ENCODE measurements at places on chromosomes 1 and 21.

DNA sequence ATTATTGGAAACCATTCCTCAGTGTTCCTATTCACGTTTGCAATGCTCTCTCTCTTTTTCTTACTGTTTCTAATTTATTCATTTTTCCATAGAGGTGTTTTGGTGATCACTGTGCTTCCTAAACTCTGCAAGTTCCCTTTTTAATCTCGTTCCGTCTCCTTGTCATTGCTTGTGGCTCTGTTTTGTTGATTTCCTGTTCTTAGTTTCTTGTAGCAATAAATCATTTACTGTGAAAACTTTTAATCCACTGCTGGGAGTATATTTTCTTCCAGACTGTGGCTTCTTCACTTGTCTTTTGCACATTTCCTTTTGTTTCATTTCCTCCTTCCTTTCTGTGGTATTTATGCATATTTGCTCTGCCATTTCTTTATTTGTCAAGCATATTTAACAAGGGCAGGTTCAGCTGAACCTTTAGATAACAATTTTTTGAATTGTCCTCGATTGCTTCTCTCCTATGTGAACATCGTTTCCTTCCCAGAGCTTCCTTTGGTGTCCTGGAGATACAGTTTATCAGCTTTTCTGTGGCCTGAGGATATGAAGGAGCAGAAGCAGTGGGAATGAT lies 3.6 kb downstream of the B3GALT5 start:
- no peak for DNase-seq

DNA sequence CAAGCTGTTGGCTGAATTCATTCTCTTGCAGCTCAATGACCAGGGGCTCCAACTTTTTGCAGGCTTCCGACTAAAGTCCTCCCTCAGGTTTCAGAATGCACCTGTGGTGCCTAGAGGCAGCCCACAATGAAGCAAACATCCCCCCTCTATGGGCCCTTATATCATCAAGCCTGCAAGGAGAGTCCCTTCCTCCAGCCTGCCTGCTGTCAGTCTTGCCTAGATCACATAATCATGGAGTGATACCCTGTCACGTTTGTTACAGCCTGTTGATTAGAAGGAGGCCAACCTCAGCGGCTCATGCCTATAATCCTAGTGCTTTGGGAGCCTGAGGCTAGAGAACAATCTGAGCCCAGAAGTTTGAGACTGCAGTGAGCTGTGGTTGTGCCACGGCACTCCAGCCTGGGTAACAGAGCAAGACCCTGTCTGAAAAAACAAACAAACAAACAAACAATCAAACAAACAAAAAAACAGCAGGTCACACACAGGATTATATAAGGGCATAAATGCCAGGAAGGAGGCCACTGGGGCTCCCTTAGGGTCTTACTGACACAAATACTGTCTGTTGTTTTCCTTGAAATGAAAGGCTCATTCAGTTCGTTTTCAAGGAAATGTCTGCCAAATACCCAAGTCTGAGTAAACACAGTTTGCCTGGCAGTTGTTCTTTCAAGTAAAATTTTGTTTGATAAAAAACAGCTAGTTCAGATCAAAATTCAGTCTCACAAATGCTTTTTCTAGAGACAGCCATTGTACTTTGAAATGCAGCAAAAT lies 4.7 kb upstream of the SPRR3 start:
- no peak for DNase-seq

DNA sequence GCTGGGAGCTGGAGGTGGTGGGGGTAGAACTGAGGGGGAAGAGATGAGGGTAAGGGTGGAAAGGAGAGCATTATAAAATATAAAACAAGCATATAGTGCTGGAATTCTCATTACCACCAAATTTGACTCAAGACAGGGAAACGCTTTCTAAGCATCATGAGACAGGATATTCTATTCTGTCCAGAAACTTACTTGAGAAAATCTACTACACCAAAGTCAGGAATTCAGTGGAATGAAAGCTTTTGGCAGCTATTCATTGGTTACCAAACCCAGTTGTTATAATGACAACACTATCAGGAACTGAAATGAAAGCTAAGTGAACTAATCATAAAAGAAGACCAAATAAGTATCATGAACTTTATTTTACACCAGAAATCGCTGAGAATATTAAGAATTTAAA lies 14.5 kb downstream of the AIDA start:
- DNase-seq: no peak

- DNase-seq: no peak
Measured at GRCh38 chr1:175822580-175822979, 79.2 kb upstream of the TNR start.

DNA sequence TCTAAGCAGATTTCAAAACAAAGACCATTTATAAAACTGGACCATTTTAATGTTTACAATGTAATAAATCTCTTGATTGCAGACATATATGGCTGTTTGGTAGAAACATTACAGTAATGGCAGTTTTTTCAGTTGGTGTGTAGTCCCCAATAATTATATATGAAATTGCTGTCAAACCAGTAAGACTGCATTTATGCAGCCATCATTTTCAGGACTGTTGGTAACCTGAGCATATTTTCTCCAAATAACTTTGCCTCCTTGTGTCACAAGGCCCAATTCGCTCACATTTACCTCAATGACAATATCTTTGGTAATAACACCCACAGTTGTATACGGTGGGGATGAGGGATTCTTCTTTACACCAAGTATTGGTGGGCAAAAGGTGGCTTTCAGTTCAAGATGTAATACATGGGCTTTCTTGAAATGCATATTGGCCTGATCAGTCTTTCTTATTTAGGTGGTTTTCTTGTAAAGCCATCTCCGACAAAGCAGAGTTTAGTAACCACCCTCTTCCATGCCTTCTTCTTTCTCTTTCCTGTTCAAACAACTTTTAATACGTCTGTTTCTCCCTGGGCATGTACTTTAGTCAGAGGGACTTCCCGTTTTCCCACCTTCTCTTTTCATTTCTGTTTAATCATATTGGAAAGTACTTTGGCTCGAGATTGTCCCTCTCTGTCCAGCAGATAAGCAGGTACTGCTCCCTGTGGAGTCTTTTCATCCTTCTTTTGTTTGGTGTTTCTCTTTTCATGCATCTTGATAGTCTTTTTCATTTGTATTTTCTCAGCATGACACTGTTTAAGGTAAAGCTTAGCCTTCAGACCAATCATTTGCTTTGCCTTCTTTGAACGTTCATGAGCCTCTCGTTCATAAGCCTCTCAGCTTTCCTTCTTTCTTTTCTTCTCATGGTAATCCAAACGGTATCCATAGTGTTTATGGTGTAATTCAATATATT lies 30.4 kb downstream of the ATP2B4 start:
- no peak for DNase-seq

DNA sequence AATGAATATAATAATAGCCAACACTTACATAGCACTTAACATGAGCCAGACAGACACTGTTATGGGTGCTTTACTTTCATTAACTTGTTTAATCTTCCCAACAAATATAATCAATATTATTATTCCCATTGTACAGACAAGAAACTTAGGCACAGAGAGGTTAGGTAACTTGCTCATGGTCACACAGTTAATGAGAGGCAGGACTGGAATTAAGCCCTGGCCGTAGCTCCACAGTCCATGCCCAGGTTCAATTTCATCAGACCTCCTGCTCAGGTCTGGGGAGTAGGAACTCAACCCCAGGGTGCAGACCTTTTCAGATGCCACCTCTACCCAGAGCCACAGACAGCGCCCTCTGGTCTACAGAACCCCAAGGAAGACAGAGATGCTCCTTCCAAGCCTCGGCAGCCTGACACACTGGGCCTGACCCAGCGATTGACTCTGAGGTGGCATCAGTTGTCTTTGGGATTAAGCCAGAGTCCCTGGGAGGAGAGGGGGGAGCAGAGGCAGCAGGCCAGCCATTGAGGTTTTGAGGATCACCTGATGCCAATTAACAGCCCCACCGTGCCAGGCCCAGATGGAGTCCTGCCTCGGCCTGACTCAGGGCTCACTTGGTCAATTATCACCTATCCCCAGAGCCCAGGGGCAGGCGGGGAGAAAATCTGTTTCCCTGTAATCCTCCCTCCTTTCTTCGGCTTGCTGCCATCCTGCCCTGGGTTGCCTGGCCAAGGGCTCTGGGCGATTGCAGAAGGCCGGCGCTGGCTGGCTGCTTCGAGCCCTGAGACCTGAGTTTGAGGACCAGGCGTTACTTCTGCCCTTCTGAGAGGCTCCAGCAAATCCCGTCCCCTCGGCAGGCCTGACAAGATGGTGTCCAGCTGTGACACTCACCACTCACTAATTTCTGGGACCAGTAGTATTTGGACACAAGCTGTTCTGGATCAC lies 116.7 kb downstream of the LACTBL1 start:
- no peak for DNase-seq

DNA sequence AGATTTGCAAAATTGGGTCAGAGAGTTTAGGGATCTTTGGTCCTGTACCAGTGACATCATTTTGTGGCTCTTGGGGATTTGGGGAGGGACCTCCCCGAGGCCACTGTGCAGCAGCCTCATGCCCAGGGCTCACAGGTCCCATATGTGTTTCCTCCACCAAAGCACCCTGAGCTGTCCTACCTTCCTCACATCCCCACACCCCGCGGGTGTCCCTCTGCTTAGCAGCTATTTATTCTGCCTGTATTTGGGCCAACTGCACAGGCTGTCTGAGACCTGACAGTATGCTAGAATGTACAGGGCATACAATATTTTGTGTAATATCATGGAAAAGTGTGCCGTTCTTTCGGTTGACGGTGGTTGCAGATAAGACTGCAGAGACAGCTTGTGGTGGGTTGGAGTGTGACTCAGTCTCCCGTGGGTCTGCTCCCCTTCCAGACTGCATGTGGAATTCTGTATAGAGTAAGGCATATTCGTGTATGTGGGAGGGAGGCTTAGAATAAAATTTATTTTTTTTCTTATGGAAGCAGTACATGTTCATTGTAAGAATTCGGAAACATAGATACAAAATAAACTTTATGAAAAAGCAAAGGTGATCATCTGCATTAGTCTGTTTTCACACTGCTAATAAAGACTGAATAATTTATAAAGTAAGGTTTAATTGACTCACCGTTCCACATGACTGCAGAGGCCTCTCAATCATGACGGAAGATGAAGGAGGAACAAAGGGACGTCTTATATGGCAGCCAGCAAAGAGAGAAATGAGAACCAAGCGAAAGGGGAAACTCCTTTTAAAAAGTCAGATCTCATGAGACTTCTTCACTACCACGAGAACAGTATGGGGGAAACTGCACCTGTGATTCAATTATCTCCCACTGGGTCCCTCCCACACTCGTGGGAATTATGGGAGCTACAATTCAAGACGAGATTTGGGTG lies 84.4 kb downstream of the ADARB1 start:
- no peak for DNase-seq
